Stimulated activated CD4-positive, alpha-beta T cell treated with anti-CD3 and anti-CD28 coated beads, Interleukin-4, amount 100 ng/mL, for 24 hours (primary cell): ENCODE measurements at places on chromosomes 6 and 20.

- DNase-seq: no peak
Observed at GRCh38 chr6:106637717-106638341, 8.5 kb downstream of the QRSL1 start.

GRCh38 chr6:138235205-138235604 lies 16.9 kb upstream of the PBOV1 start:
- no peak for DNase-seq

DNA sequence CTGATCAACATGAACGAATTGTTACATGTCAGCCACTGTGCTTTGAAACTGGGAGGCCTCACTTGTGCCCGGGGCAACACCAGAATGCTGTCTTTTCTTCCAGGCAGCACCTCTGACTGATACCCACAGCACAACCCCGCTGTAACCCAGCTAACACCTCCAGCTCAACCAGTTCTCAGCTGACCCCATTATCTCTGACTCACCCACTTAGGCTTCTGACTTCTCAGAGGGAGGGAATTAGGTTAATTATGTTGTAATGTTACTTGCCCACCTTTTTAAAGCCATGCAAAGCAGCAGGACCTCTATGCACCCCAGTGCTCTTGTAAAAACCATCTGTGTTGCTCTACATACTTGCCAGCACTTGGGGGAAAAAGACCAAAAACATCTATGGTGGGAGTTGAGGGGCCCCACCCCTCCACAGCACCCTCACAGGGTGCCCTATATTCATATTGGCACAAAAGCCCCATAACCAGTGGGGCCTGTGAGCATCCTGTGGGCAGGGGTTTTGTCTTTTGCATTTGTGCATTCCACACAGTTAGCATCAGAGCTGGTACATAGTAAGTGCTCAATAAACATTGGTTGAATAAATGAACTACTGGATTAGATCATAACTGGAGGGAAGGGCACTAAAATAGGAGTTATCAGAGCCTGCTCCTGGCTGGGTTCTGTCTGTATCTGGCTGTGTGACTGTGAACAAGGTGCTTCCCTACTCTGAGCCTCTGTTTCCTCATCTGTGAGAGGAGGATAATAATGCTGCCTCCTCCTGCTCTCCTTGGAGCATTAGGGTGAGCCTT lies 22.3 kb downstream of the BNIP5 start:
- DNase-seq: no peak

DNA sequence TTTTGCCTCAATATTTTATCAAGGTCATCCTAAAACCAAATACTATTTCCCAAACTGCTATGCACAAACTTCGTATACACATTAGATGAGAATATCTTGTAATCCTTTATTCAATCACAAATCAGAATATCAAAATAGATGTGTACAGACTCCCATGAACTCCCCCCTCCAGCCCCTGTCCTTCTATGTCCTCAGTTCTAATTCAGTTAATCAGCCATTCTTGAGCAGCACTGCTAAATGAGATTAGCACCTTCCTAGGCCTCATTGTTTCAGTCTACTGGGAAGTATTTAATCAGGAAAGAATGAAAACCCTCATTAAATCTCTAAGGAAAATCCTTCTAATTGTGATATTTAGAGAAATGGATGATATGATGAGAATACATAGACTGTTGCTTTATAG lies 36.6 kb downstream of the RCAN2 start:
- DNase-seq: no peak

- DNase-seq: no peak
Observed at GRCh38 chr6:159422041-159422984, 253.1 kb downstream of the FNDC1 start.

GRCh38 chr6:35534407-35535170 lies 21.9 kb upstream of the TULP1 start:
- DNase-seq: no peak

DNA sequence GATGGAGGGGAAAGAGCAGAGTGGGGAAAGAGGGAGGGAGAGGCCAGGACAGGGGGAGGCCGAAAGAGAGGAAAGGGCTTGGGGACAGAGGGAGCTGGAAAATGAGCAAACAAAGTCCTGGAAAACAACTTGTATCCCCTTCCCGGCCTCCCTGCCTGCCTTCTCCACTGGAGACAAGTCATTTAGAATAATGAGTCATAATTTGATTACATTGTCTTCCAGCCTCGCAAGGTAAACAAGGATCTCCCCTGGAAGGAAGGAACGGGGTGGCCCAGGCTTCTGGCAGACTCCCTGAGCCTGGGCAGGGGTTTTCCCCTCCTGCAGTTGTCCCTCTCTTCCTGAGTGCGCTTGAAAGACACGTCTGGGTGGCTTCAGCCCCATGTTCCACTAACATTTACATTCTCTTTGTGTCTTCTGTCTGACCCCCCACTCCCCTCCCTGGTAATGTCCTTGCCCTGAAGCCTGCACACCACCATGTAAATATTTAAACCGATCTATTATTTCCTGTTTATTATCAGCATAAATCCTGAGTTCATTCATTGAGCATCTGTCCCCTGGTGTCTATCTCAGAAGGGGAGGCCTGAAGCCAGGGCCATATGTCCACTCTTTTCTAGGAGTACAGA lies 12.1 kb upstream of the MRPS18A start:
- DNase-seq: no peak

GRCh38 chr6:138719011-138719635 lies 54.4 kb upstream of the CCDC28A start:
- DNase-seq: no peak

GRCh38 chr6:23533944-23534343 lies 592.1 kb upstream of the NRSN1 start:
- no peak for DNase-seq

GRCh38 chr6:41522780-41523548 lies 23.2 kb upstream of the FOXP4 start:
- DNase-seq: no peak

DNA sequence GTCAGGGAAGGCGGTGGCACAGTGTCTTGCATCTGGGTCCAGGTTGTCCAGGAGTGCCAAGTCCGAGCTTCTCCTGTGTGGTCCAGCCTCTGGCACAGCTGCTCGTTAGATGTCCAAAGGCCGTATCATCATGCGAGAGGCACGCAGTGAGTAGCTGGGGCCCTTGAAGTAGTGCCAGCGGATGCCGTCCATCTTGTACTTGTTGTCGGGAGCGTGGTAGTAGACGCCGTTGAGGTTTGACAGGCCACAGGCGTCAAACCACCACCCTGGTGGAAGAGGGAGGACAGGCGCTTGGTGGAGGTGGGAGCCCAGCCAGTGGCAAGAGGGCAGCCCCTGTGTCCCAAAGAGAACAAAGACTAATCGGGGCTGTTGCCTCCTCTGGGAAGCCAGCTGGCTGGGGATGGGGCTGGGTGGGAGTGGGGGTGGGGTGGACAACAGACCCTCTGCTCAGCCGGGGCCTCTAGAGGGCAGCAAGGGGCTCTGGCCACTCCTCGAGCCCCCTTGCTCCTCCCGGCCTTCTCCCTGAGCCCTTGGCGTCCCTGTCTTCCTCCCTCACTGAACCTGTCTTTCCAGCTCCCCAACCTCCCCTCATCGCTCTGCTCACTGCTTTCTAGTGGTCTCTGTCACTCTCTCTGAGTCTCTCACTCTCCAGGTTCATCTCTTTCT lies 39.5 kb downstream of the FAM110A start:
- DNase-seq: no peak

GRCh38 chr6:3280866-3281465 lies 22.2 kb downstream of the PSMG4 start:
- no peak for DNase-seq

- DNase-seq: no peak
Observed at GRCh38 chr20:43711098-43711654, 15.6 kb downstream of the GTSF1L start.

- DNase-seq: no peak
Observed at GRCh38 chr6:67541586-67541985, 1093.5 kb upstream of the ADGRB3 start.

- no peak for DNase-seq
Observed at GRCh38 chr20:50246367-50247195, 56.0 kb downstream of the CEBPB start.

GRCh38 chr6:93300661-93301060 lies 118.7 kb downstream of the EPHA7 start:
- no peak for DNase-seq

DNA sequence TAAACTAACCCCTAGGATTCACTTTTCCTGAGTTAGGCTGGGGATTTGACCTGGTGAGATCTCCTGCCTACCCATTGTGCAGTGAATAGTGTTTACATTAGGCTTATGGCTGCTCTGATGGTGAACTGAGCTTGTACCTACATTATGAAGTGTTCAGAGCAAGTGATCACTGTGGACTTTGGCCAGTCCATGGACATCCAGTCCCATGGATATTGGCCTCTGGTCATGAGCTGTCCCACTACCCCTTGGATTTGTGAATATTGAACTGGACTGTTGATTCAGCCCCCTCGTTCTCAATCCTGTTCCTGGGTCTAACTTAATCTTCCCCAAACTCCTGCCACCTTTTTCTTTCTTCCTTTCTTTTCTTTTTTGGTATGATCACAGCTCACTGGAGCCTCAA lies 13.8 kb downstream of the ASIP start:
- no peak for DNase-seq

- DNase-seq: no peak
Observed at GRCh38 chr6:96878143-96878542, 19.5 kb downstream of the NDUFAF4 start.

DNA sequence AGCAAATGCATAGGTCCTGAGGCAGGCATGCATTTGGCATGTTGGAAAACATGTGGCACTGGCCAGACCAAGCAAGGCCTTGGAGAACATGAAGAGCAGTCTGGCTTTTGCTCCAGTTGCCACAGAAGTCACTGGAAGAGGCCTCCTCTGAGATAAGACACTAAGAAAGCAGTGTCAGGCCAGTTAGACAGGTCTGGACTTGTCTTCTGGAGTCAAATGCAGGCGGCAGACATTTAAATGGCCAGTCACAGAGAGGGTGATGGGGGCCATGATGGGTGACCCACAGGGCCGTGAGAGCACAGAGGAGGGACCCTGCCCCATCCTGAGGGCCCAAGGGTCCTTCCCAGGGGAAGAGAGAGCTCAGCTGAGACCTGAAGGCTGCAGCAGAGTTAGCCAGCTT lies 26.7 kb upstream of the ADA start:
- no peak for DNase-seq

GRCh38 chr6:163585932-163586437 lies 171.5 kb downstream of the QKI start:
- no peak for DNase-seq

DNA sequence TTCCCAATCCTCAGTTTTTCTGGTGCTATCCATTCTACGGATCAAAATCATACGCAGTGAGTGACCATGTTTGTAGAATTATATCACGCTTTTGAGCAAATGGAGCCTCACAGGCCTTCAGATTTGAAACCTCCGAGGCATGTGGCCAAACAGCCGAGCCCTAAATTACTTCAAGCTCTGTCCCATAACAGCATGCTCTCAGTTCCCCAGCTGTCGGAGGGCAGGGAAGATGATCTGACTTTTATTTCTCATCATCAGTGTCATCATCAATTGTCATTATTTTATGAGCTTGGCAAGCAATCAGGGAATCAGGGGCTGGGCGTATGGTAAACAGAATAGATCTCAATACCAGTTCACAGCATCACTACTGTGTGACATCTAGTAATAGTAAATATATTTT lies 73.2 kb downstream of the PSMG4 start:
- no peak for DNase-seq

DNA sequence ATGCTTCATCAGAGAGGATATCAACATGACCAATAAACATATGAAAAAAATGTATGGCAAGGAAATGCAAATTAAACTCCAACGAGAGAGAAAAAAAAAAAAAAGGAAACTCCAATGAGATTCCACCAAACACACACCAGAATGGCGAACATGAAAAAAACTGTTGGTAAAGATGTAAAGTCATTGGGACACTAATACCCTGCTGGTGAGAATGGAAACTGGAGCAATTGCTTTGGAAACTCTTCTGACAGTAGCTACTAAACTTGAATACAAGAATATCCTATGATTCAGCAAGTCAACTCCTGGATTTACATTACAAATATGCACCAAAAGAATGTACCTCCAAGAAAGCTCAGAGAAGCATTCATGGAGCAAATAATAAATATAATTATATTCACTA lies 260.7 kb upstream of the ECI2 start:
- no peak for DNase-seq

DNA sequence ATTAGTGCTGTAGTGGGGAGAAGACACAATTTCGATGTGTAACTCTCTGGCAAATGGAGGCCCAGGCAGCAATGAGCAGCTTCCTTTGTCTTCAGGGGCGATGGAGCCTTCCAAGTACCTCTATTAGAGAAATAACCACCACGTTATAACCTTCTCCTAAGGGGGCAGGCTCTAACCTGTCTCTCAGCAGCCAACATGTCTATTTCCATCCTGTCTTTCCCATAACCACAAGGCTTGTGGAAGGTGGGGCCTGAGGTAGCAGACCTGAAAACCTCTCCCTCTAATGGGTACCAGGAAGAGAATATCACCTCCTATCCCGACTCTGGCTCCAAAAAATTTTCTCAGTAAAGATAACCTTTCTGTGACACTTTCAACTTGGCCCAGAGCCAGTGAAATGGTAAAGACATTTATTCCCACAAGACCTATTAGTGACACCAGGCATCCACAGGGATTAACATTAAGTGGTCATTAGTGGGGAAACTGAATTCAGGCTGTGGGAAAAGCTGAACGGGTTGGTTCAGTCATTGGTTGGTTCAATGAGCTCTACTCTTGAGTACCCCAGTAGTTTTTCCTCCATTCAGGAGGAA lies 4.0 kb downstream of the PEX6 start:
- no peak for DNase-seq

GRCh38 chr6:170117111-170117972 lies 173.5 kb downstream of the DLL1 start:
- no peak for DNase-seq

DNA sequence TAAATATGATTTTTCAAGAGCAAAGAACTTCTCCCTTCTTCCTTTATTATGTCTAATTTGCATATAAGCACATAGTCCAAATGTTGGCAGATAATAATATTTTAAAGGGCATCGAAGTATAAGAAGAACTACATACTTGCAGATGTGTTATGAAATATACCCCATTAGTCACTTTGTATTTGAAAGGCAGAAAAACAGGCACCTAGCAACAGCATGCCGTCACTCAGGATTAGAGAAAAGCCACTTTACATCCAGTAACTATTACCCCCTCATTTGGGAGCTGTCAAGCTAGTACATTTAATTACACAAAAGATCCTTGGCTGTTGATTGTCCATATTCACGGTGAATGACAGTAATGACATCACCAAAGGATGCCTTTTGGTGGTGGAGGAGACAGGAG lies 99.3 kb upstream of the ARMC2 start:
- no peak for DNase-seq

GRCh38 chr20:47430862-47431588 lies 70.7 kb upstream of the NCOA3 start:
- no peak for DNase-seq

DNA sequence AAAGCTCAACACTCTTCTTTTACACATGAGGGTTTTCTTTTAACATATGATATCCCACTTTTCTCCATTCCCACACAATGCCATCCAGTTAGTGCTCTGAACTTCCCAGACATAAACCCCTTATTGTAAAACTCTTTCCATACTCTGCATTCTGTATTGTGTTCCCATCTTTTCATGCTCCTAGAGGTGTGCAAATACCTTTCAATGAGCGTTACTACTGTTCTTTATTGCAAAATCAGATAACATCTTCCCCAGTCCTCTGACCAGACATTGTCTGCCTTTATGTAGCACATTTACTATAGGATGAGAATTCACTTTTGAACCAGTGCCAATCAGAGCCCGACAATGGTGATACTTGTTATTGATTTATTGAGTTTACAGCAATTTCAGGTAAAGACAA lies 296.2 kb downstream of the GRIK2 start:
- DNase-seq: no peak
